ENCODE measurements at places on chromosomes 5 and 9.

- no peak for DNase-seq
Observed at GRCh38 chr9:73199886-73200285, 48.2 kb downstream of the ANXA1 start.

- no peak for DNase-seq
Observed at GRCh38 chr9:116450378-116451139, 236.5 kb upstream of the TRIM32 start.

GRCh38 chr9:2991292-2991691 lies 147.4 kb upstream of the PUM3 start:
- DNase-seq, result no peak

- no peak for DNase-seq
Observed at GRCh38 chr5:116428966-116429365, 145.7 kb downstream of the SEMA6A start.

DNA sequence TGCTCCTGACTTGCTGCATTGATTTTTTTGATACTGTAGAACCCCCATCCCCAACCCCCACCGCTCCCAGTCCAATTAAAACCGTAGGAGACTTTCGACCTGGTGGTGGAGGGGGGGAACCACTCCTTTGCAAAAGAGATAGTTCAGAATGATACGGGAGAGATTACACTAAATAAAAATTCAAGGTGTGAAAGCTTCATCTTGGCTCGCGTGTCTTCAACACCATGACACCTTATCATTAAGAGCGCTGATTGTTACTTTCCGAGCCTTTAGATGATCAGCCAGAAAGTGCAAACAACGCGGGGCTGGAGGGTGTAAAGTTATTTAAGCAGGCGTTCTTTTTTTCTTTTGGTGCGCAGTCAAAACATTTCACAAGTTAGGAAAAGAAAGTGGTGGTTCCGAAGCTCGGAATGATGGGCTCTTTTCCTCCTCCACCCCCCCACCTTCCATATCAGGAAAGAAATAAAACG lies 1.3 kb upstream of the ZNF462 start:
- DNase-seq, result no peak

- no peak for DNase-seq
Observed at GRCh38 chr5:139762615-139763170, 32.9 kb upstream of the PSD2 start.

DNA sequence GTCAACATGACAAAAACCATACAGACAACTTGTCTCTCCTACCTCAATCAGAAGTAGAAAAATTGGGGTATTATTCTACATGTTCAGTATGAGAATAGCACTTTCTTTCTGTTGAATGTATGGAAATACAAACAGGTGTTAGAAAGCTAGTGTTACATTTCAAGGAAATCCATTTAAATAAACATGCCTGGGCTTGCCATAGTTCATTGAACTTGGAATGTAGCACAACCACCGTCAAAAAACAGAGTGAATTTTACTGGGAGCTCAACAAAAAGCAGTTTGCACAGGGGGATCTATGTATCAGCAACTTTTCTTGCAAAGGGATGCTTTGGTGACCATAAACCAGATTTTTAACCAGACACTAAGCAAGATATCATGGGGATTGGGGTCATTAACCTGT lies 307.9 kb upstream of the SMARCA2 start:
- DNase-seq, result no peak

DNA sequence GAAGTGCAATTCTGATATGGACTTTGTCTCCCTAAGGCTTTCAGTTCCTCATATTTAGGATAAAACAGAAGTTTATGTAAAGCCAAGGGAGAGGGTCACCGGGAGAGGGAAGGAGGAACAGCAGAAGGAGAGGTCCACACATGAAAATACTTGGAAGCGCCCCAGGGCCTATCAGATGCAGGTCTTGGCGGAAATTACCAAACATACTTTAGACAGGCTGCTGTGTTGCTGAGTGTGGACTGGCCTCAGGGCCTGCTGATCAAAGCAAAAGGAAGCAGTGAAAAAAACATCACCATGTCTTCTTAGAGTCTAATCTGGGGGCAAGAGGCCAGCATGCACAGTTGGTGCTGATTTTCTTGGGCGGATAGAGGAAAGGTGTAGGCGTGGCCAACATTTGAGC lies 14.1 kb upstream of the NTRK2 start:
- DNase-seq, result no peak

GRCh38 chr5:52069997-52070396 lies 686.7 kb downstream of the ISL1 start:
- DNase-seq, result no peak

GRCh38 chr5:164373876-164374275 lies 868.5 kb downstream of the MAT2B start:
- no peak for DNase-seq

DNA sequence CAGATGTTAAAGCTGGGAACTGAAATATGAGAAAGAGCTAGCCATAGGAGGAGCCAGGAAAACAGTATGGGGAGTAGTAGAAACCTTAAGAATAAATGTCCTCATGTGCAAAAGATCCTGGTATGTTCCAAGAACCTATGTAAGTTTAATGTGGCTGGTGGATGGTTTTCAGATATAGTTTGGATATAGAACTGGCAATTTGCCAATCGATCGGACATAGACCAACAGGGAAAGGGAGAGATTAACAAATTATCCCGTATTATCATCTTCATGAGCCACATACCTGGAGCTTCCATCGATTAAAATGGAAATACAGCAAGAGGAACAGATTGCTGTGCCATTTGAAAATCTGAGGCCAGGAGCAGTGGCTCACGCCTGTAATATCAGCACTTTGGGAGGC lies 388.7 kb downstream of the PRELID2 start:
- DNase-seq, result no peak

DNA sequence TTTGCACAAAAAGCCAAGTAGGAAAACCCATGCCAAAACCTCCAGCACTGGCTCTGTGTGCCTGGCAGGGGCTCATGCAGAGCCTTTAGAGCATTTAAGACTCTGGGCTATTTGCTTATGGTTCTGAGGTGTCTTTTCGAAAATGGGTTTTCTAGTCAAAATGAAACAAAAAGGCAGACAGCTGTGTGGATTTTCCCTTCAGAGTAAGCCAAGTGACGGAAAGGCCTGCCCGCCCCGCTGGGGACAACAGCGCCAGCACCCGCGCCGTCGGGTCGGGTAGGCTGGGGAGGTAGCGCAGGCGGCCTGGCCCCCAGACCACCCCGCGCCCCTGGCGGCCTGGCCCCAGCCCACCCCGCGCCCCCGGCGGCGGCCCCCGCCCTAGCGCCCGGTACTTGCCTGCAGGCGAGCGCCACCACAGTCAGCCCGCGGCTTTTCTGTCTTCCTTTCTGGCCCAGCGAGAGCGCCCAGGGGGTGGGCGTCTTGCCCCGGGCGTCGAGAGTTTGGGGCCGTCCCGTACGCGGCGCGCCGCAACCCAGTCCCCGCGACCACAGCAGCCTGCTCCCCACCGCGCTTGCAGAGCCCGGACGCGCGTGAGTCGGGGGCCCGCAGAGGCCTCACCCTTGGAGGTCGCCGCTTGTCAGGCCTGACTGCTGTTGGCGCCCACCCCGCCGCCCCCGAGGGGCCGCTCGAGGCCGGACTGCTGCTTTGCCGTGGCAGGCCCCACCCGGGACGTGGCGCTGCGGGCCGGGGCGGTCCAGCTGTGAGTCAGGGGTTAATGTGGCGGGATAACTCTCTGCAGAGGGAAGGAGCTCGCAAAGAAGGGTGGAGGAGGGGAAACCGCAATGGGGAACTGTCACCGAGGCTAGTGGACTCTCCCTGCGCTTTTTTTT lies at the start of gene TICAM2:
Gene TICAM2, minus strand, starts transcription at position 779 of the 890 bp plus-strand sequence. CDS start 21,223 bp downstream, outside the sequence.
- DNase-seq, result peak; percentile 36

GRCh38 chr5:10310066-10310779 lies 2.5 kb upstream of the CMBL start:
- DNase-seq, result no peak

Measured in CD4-positive, alpha-beta T cell treated with Interleukin-6 at 100 ng/mL for 8 hours (primary cell).